ENCODE measurements at places on chromosomes 7 and 10. TPM values are rescaled to one million over a fixed set of nuclear protein-coding genes. Genes with fewer than 3 reads are reported as not detected.

DNA sequence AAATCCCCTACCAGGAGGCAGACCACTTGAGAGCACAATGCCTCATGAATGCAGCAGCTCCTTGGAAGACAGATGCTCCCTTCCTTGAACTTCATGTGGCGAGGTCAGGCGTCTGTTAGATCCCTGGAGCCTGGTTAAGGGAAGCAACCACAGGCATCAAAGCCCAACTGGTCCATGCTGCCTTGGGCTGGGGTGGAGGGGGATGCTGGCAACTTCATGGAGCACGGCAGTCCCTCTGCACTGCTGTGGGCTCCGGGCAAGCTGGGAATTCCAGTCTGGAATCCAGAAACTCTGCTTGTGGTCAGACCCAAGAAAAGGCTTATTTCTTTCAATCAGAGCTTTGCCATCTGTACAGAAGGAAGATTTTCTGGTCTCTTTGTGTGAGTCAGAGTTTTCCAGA, 130.4 kb downstream of the PFKFB3 start:
- DNase-seq = no peak

DNA sequence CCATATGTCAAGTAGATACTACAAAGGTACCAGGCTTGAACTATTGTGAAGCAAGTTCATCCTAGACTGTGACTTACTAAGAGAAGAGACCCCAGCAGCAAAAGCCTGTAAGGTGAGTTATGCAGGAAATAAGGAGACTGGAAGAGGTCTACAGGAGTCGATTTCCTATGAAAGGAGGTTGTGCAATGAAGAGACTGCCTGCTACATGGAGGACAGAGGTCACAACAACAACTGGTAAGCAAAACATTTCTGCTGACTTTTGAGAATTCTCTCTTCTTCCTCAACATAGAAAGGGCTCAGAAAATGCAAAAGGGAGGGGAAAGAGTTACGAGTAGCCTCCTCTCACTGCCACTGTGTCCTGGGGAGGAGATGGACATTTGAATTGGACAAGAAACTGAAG, 42.4 kb downstream of the PDK4 start:
- DNase-seq = no peak

DNA sequence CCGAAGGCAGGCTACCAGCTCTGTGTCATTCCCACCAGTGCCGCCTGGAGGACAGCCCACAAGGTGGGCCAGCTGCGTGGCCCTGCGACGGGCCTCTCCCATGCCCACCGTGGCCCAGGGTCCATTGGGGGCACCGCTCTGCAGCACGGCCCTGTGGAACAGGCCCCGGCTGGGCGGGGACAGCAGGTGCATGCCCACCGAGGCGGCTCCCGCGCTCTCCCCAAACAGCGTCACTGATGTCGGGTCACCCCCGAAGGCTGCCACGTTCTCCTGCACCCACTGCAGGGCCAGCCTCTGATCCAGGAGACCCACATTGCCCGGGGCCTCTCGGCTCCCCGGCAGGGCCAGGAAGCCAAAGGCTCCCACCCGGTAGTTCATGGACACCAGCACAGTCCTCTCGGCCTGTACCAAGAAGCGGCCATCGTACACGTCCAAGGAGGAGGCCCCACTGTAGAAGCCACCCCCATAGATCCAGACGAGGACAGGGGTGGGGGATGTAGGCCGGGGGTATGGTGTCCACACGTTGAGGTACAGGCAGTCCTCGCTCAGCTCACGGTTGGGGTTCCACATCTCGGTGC, 2.3 kb downstream of the ACHE start:
- DNase-seq = no peak

- no peak for DNase-seq
Measured at GRCh38 chr10:31731711-31732110, 196.9 kb downstream of the ARHGAP12 start.

The TFPI2 gene
- 10.8 TPM for polyA plus RNA-seq

GRCh38 chr10:113572520-113573290, 19.9 kb downstream of the HABP2 start:
- DNase-seq = no peak

GRCh38 chr7:29140873-29141468, 5.4 kb downstream of the CPVL start:
- DNase-seq = no peak
